ENCODE measurements at places on chromosomes 7 and 10.

- DNase-seq, result no peak
Measured at GRCh38 chr10:48640326-48640725, 35.5 kb upstream of the ARHGAP22 start.

GRCh38 chr10:85971494-85971893, 395.1 kb downstream of the GRID1 start:
- DNase-seq, result no peak

DNA sequence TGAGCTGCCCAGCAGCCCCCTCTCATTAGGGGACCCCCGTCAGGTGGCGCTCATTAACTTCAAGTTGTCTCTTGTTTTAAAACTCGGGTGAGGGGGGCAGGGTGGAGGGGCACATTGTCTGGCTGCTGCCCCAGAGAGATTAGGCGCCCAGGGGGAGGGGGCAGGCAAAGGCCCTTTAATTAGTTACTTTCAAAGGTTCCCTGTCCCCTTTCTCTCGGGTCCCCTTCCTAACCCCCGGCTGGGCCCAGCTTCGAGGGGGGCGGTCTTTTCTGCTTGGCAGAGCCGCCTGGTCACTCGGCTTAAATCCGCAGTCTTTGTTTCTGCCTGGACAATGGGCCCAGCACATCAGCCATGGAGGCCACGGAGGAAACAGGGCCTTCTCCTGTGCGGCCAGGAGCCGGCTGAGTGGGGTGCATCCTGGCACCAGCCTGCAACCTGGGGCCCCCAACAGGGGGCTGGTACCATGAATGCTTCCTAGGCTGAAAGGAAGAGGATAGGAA, 38.9 kb upstream of the SLF2 start:
- no peak for DNase-seq

DNA sequence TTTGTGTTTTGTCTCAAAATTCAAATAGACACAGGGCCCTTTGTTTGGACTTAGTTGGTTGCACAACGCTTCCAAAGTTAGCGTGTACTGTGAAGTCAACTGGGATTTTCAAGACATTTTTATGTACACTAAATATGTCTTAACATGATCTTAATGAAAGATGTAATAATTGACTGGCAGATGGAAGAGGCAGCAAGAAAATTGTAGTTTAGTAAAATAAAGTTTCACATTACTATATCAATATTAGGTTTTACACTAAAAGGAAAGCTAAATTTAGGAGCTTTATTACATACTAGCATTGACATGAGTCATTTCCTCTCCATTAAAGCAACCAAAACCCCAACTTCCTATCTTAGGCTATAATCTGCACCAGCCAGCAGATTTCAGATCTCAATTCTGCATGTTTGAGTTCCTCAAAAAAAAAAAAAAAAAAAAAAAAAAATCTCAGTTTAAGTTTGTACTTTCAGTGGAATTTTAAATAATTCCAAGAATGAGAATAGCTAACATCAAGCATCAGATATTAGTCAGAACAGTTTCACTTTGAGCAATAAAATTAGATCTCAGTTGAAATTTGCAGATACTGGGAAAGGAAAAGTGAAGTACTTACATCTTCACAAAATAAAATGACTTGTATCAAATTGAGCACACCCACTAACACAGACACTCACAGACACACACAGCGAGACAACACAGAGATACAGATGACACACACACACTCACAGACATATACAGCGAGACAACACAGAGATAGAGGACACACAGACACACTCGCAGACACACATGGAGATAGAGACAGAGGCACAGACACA, 346.6 kb upstream of the KLF6 start:
- DNase-seq, result no peak

DNA sequence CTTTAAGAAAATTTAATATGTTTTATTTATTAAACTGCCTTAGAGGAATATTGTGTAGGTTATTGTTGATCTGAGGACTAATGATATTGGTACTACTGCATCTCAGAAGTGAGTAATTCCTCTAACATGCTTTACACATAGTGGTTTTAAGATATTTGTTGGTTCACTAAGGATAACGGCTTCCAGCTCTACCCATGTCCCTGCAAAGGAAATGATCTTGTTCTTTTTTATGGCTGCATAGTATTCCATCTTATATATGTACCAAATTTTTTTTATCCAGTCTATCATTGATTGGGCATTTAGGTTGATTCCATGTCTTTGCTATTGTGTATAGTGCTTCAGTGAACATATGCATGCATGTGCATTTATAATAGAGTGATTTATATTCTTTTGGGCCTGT, 20.1 kb downstream of the NXPH1 start:
- DNase-seq, result no peak

All from head of caudate nucleus (tissue), 42 donors.